ENCODE measurements at places on chromosomes 4 and X.

DNA sequence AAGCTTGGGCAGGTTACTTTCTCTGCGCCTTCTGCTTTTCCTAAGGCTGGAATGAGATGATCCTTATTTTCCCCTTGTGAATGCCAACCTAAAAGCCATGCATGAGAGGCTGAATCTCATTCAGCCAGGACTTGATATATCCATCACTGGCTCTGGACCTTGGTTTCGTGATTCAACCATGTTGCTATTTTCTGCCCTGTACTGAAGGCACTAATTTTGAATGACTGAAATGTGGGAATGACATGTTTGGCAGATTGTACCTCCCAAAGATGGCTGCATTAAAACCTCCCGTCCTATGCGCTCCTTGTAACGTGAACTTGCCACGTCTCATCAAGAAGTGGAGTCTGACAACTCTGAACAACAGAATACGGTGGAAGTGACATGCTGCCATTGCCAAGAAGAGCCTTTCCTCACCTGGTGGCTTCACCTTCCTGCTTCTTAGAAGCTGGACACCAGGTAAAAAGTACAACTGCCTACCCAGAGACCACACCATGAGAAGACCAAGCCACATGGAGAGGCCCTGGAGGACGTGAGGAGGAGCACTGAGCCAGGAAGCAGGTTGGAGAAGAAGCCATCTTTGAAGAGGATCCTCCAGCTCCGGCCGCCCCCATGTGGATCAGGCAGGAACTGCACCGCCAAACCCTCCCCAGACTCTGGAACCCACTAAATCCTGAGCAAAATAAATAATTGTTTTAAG lies 174.5 kb downstream of the NSUN7 start:
- no peak for DNase-seq

- DNase-seq: no peak
Observed at GRCh38 chr4:189826657-189827056, 114.0 kb upstream of the FRG1 start.

GRCh38 chr4:26093551-26093950 lies 179.5 kb downstream of the SMIM20 start:
- DNase-seq: no peak

DNA sequence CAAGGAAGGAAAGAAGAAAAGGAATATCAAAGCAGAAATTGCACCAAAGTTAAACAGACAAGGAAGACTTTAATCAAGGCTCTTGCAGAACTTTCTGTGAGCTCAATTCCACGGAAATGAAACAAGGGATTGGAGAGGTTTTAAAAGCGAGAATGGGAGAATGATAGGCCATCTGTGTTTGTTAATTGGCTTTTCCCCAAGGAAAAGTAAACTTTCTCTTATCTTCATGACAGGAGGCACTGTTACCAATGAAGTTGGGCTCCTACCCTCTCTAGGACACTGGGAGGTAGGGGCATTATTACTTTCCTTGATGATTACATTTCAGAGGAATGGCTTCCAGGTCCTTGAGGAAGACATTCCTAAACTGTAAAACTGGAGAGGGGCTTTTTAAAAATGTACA lies 328.8 kb upstream of the NWD2 start:
- DNase-seq: no peak

DNA sequence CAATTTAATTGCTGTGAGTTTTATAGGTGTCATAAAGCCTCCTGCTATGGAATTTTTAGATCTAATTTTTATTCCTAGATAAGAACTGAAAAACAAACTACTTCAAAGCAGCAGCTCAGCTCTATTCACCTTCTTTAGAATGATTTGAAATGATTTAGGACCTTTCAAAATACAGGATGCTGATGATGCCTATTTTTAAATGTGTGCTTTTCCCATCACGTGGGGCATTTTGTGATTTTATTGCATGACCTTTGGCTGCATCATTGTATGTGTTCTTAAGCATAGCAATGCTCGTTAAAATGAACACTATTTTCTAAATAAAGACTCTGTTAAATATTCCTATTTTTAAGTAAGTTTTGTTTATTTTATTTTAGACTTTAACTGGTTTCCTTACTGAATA lies 537.3 kb downstream of the STPG2 start:
- no peak for DNase-seq

- DNase-seq: no peak
Observed at GRCh38 chr4:165966833-165967232, 93.8 kb downstream of the TLL1 start.

- no peak for DNase-seq
Observed at GRCh38 chr4:42302348-42302747, 94.9 kb upstream of the SHISA3 start.

GRCh38 chr4:163415668-163416067 lies 57.9 kb downstream of the TKTL2 start:
- DNase-seq: no peak

DNA sequence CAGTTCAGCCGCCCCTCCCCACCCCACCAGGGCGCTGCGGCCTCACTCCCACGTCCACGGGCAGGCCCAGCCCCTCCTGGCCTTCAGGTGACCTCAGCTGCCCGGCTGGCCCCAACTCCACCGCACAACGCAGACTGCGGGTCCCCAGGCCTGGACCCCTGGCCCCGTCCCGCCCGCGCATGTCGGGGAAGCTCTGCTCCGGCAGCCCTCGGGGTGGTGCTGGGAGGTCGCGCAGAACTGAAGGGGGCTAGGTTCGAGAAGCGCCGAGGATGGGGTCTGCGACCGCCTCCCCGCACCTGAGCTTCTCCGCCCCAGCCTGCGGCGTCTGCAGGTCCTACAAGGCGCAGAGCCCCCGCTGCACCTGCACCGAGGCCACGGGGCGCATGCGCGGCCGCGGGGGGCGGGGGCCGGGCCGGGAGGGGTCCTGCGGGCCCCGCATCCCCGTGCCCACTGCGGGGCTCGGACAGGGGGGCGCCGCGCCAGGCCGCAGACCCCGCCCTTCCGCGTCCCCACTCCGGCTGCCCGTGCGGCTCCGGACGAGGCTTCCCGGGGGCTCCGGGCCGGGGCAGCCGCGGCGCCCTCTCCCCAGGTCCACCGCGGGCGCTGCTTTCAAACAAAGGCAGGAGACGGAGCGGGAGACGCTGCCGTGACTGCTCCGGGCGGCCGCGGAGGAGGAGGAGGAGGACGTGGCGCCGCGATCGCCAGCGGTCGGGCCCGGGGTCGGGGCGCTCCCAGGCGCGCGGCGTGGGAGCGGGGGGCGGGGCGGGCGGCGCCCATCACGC lies 672 bp upstream of the NAT8L start:
- DNase-seq: no peak

DNA sequence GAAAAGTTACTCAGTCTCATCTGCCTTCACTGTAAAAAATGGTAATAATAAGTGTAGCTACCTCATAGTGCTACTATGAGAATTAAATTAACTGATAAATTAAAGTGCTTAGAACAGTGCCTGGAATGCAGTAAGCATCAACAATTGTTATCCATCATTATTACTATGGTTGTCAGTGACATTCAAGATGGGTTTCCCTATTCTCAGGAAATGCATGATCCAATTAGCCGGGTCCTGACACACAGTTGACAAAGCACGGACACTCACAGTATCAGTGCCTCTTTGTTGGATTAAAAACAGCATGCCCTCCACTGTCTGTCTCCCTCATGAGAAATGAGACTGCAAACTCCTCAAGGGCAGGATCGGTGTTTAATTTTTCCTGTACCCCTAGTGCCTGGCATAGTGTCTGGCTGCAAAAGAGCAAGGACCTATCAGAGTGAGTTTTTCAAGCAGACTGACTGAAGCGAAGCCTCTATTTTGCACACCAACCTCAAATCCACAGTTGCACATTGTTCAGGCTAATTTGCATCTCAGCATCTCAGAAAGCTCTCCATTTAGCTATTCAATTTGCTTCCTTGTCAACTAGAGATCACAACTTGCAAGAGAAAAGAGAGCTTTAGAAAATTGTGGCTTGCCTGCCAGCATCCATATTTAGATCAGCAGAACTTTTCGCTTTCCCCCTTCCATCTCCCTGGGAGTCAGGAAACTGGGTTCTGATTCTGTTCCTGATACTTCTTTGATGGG lies 122.9 kb downstream of the LDB2 start:
- DNase-seq: no peak

DNA sequence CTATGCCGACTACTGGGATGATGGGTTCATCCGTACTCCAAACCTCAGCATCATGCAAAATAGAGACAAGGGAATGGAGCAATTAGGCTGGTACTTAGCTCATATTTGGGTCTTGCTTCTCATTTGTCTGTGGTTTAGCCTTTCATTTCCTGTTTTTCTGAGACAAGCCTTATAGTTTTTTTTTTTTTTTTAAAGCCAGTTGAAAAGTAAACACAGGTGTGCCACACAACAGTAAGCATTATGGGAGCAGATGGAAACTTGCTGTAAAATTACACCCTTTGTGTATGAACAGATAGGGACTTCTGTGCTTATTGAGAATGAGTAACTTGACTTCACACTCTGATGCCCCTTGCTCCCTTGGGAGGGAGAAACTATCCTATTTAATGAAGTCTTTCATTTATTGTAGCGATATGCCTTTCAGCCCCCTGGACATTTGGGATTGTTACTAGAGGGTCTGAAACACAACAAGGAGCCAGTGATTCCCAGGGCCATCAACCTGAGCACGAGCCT lies 13.7 kb downstream of the RASSF6 start:
- DNase-seq: no peak

DNA sequence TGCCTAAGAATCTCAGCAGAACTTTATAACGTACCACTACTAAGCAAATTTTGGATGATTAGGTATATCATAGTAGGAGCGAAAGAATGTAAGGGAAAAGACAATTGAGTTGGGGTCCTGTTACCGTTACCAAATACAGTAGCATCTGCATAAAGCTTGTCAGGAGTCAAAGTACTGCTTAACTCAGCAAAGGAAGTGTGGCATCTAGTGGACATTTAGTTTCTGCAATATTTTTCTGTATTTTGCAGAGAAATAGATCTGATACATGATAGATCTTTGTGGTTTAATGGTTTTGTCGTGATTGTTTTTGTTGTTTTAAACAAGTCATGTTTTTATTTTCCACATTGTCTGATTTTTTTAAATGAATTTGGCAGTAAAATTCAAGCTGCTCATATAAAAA lies 81.0 kb upstream of the SMARCAD1 start:
- no peak for DNase-seq
